ENCODE measurements at places on chromosomes 11 and 22. TPM values are rescaled to one million over a fixed set of nuclear protein-coding genes. Genes with fewer than 3 reads are reported as not detected.

Gene CREB3L1
- total RNA-seq = 46.0 TPM

Gene MRGPRX3
- total RNA-seq = not detected

Gene OR4D5
- total RNA-seq = not detected

Gene TTC36
- total RNA-seq = 2.7 TPM

Gene SLC37A2
- total RNA-seq = 11.4 TPM

Gene KBTBD3
- total RNA-seq = 4.3 TPM

Gene KIAA0930
- total RNA-seq = 14.1 TPM

Gene RBMXL2
- not detected for total RNA-seq

Gene EHF
- not detected for total RNA-seq

Gene OR10G6
- not detected for total RNA-seq

Gene BIRC3
- total RNA-seq = 0.54 TPM

Gene DNAJB13
- total RNA-seq = not detected

Gene TRIM21
- total RNA-seq = 21.2 TPM

Gene OR8B3
- total RNA-seq = not detected

Gene ASPHD2
- not detected for total RNA-seq

Gene OLFML1
- total RNA-seq = not detected

Gene DNAL4
- 19.5 TPM for total RNA-seq

Gene DCDC1
- total RNA-seq = under 0.01 TPM

Gene TIGD3
- total RNA-seq = 0.11 TPM

Gene SEPTIN5
- total RNA-seq = 5.6 TPM

Gene NUP50
- total RNA-seq = 40.1 TPM

Gene ASRGL1
- not detected for total RNA-seq

Gene CHRM4
- total RNA-seq = under 0.01 TPM

Gene CCDC73
- not detected for total RNA-seq

Gene IFITM10
- 0.79 TPM for total RNA-seq

Gene OR51B4
- not detected for total RNA-seq

Gene PNPLA3
- 0.39 TPM for total RNA-seq

Gene MUC6
- total RNA-seq = not detected

Gene CTSF
- total RNA-seq = 11.1 TPM

Gene VWA5A
- total RNA-seq = 157 TPM

Gene LRRC74B
- not detected for total RNA-seq

Gene APOBEC3A
- not detected for total RNA-seq

Gene TMEM191C
- total RNA-seq = 2.7 TPM

Gene NTM
- 45.8 TPM for total RNA-seq

Gene DDX25
- not detected for total RNA-seq
